ENCODE measurements at places on chromosomes 6 and 20.

DNA sequence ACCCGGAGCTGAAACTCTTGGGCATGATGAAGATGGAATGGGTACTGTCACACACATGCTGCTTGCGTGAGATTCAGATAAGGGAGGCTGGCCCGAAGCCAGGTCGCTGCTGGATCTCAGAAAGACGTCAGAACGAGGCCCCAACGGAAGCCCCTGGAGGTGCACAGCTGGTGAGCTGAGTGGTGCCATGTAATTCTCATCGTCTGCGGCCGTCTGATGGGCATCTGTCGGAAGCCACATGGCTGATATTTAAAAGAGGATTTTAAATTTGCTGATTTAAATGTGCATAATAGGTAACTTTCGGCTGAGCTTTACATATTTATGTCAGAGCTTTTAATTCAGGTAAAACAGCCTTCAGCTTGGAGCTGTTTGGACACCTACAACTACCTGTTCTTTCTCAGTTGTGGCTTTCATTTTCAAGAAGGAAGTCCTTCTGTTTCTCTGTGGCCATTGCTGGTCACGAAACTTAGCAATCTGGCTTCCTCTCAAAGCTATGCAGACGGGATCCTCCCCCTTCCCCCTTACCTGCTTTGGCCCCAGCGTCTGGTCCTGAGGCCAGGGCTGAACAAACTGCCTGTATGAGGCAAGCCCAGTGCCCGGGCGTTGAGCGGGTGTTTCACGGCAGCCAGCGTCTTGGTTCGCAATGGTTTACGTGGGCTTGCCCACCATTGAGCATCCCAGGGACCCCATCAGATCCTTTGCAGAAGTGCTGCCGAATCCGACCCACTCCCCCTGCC lies 9.2 kb downstream of the SLCO4A1 start:
- peaks cover 35% of the 10 kb centered on the region for H3K4me1 ChIP-seq
- H3K27ac ChIP-seq = peak overlapping the region; percentile 83
- H3K36me3 ChIP-seq = peaks cover 15% of the 10 kb centered on the region
- no peaks in the 10 kb centered on the region for H3K27me3 ChIP-seq
- peak; percentile 90 for DNase-seq

- peaks cover 16% of the 10 kb centered on the region for H3K4me1 ChIP-seq
- peaks cover 64% of the 10 kb centered on the region for H3K27me3 ChIP-seq
- peak overlapping the region; percentile 60 for H3K4me3 ChIP-seq
- no peak overlapping the region for H3K27ac ChIP-seq
These were observed 2.3 kb downstream of the BMP6 start for GRCh38 chr6:7727946-7728854.

DNA sequence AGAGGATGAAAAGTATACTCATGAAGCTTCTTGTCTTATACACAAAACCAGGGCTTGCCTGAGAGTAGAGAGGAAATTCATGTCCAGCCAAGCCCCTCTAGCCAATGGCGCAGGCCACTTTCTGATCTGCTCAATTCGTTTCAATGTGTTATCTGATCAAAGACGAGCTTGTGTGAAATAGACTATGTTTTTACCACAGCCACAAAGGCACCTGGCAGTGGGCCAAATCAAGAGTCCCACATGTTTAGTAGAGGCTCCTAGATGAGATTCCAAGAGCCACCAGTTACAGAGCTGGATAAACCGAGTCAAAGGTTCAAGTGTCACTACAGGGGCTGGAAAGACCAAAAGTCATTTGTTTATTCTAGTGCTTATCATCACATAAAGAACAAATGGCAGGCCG lies 34.9 kb downstream of the GPLD1 start:
- DNase-seq = no peak
- no peak overlapping the region for H3K4me3 ChIP-seq
- H3K27me3 ChIP-seq = no peaks in the 10 kb centered on the region
- no peaks in the 10 kb centered on the region for H3K36me3 ChIP-seq
- H3K4me1 ChIP-seq = no peaks in the 10 kb centered on the region

- no peaks in the 10 kb centered on the region for H3K36me3 ChIP-seq
- H3K27me3 ChIP-seq = no peaks in the 10 kb centered on the region
- H3K4me3 ChIP-seq = no peak overlapping the region
- no peaks in the 10 kb centered on the region for H3K4me1 ChIP-seq
These were observed 48.8 kb upstream of the SCGN start for GRCh38 chr6:25603251-25603650.

DNA sequence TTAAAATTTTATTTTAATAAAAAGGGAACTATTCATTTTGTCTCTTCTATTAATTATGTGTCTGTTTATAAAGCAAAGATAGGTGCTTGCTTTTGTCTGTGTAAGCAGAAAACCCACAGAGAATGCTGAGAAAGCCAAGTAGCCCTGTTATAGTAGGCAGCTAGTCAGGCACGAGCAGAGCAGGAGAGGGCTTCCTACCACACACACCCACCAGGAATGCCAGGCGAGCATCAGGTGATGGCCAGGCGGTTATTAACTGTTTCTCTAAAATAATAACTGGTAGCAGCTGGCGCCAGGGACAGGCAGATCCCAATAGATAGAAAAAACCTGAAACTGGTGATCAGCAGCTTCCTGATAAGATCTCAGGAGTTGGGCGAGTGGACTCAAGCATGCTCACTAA lies 15.7 kb downstream of the C6orf15 start:
- DNase-seq = no peak
- H3K4me1 ChIP-seq = peaks cover 41% of the 10 kb centered on the region
- no peaks in the 10 kb centered on the region for H3K27me3 ChIP-seq

DNA sequence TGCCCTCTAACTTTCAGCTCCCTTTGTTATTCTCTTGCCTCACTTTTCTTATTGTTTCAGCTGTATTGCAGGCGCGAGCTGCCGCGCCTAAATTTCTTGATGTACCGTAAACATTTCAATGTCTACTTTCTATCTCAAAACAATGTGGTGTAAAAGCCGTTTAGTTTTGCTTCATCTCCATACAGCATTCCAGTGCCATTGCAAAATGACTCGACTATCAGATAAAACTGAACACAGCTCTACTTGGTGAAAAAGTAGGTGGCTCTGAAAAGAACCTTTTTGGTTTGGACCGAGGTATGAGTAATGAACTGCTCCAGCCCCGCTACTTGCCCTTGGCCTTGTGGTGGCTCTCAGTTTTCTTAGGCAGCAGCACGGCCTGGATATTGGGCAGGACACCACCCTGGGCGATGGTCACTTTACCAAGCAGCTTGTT lies 74.6 kb downstream of the OR2B2 start:
- H3K4me3 ChIP-seq = no peak overlapping the region
- H3K36me3 ChIP-seq = no peaks in the 10 kb centered on the region
- H3K4me1 ChIP-seq = peaks cover 23% of the 10 kb centered on the region
- no peak overlapping the region for H3K27ac ChIP-seq

DNA sequence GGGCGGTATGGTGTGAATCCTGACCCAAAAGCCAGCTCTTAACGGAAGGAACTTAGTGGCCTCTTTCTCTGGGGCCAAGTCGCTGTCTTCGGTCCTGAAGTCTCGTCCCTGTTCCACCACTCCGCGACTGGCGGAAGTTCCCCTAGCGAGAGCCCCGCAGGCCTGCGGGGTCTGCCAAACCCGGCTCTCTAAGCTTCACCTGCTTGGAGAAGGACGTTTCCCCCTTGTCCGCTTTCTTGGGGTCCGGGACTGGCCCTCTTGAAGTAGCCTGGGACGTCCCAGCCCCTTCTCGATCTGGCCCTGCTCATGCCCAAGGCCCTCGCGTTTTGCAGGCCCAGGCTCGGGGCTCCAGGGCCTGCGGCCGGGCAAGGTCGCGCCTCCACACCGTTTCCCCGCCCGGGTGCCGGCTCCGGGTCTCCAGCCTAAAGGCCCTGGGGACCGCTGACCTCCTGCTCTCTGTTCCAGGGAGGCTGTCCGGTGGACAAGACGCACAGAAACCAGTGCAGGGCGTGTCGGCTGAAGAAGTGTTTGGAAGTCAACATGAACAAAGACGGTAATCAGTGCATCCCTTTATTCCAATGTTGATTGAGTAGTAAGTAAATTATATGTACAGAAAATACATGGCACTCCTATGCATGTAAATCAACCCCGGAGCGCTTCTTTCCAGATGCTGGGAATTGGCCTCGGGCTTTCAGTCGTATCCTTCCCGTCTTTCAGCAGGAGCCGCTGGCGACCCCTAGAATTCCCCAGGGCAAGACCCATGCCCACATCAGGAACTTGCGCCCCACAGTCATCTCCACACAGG lies 8.8 kb downstream of the NR2E1 start:
- H3K27ac ChIP-seq = no peak overlapping the region
- peaks cover 24% of the 10 kb centered on the region for H3K4me1 ChIP-seq
- no peaks in the 10 kb centered on the region for H3K36me3 ChIP-seq
- DNase-seq = peak; percentile 66

DNA sequence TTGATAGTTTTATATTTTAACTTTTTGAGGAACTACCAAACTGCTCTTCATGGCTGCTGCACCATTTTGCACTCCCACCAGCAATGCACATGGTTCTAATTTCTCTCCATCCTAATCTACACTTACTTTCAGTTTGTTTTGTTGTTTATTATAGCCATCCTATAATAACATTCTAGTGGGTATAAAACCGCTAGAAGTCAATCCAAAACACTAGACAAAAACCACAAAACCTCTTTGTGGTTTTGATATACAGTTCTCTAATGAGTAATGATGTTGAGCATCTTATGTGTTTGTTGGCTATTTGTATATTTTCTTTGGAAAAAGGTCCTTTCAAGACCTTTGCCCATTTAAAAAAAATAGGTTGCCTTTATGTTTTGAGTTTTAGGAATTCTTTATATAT lies 5.6 kb downstream of the RPP21 start:
- no peak overlapping the region for H3K4me3 ChIP-seq
- no peak overlapping the region for H3K27ac ChIP-seq
- peaks cover 9% of the 10 kb centered on the region for H3K27me3 ChIP-seq
- peaks cover 19% of the 10 kb centered on the region for H3K36me3 ChIP-seq
- H3K4me1 ChIP-seq = peaks cover 37% of the 10 kb centered on the region

DNA sequence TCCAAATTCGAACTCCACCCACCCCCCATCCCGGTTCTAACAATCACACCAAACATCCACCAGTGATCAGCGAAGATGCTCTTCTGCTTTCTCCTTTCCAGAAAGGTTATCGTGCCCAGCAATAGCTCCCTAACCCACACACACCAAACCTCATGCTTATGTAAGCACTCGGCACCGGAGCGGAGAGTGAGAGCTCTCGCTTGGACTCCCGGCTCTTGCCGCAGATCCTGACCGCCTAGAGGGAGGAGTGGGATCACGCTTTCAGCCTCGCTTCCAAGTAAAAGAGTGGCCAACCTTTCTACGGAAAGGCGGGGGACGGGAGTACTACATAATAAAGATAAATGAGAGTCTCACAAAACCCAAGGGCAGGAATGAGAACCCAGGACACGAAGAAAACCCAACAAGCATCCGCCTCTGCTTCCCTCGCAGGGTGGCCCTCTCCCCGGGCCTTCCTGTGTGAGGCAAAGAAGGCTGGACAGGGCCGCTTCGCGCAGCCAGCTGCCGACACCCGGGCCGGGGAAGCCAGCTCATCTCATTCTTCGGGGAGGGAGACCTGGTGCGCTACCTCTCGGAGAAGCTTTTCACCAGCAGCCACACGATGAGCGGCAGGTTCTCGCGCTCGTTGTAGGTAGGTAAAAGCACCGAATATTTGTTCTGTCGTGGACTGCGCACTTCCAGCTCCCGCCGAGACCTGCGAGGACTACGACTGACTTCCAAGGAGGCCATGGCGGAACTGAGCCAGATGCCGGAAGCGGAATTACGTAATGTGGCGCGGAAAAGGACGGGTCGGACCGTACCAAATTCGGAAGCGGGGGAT lies at the start of gene DPM1:
TSS of gene DPM1 (minus strand) at position 735 of the 817 bp plus-strand sequence. CDS start at position 726, 9 bp downstream.
- H3K27ac ChIP-seq = peak within 1 kb of the TSS; percentile 99
- DNase-seq = peak; percentile 92
- peaks cover 52% of the 10 kb centered on the region for H3K4me1 ChIP-seq
- H3K4me3 ChIP-seq = peak within 1 kb of the TSS; percentile 99

DNA sequence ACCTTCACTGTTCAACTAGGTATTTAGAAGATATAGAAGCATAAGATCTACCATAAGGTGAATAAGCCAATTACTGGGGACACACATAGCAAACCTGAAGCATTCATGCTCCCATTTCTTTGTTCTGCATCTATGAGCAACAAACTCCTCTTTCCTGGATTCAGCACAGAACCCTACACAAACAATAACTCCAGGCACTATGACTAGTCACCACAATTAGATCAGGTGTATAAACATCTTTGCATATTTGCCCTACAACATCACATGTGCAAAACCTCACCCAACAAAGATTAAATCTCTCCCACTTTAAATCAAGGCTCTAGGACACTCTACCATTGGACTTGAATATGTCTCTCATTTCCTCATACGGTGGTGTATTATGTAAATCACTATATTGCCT lies 652.3 kb downstream of the EPHA7 start:
- DNase-seq = no peak
- no peaks in the 10 kb centered on the region for H3K36me3 ChIP-seq
- H3K4me3 ChIP-seq = no peak overlapping the region

DNA sequence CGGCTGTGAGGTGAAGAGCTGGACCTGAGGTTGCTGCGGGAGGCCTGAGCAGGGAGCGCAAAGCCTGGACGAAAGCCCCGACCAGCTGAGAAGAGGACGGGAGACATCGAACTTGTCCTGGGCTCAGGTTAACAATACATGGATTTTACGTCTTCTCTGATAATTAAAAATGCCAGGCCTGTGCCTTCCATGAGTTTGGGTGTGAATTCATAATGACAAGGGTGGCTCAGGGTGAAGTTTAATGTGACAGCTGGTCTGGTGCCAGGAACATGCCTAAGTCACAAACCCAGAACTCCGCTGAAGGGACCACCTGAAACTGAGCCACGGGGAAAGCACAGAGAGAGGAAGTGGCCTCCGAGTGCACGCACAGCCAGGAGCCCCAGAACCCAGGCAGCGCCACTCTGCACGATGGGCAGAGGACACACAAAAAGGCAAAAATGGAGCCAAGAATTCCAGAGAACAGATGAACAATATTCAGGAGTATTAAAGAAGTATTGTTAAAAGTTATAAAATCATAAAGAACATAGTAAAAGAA lies 150.1 kb upstream of the RPS6KA2 start:
- no peaks in the 10 kb centered on the region for H3K27me3 ChIP-seq
- no peak overlapping the region for H3K27ac ChIP-seq
- H3K4me3 ChIP-seq = no peak overlapping the region
- H3K4me1 ChIP-seq = no peaks in the 10 kb centered on the region

- no peaks in the 10 kb centered on the region for H3K36me3 ChIP-seq
- H3K4me3 ChIP-seq = no peak overlapping the region
- peaks cover 21% of the 10 kb centered on the region for H3K27me3 ChIP-seq
- H3K27ac ChIP-seq = no peak overlapping the region
- no peaks in the 10 kb centered on the region for H3K4me1 ChIP-seq
These were observed 22.8 kb downstream of the KCNB1 start for GRCh38 chr20:49459684-49460083.

GRCh38 chr6:26525838-26526237 lies 12.3 kb upstream of the HMGN4 start:
- H3K27ac ChIP-seq = no peak overlapping the region
- H3K27me3 ChIP-seq = no peaks in the 10 kb centered on the region
- no peak for DNase-seq

GRCh38 chr6:148217051-148217450 lies 125.6 kb upstream of the SASH1 start:
- H3K36me3 ChIP-seq = no peaks in the 10 kb centered on the region
- no peak for DNase-seq
- H3K27me3 ChIP-seq = peaks cover 63% of the 10 kb centered on the region
- no peak overlapping the region for H3K4me3 ChIP-seq

- H3K27me3 ChIP-seq = no peaks in the 10 kb centered on the region
- H3K36me3 ChIP-seq = peaks cover 14% of the 10 kb centered on the region
- no peak for DNase-seq
- H3K27ac ChIP-seq = peak overlapping the region; percentile 0
- peaks cover 11% of the 10 kb centered on the region for H3K4me1 ChIP-seq
These were observed 93.5 kb downstream of the DTNBP1 start for GRCh38 chr6:15569035-15569995.

- H3K36me3 ChIP-seq = peaks cover 57% of the 10 kb centered on the region
- H3K4me3 ChIP-seq = peak overlapping the region; percentile 80
- peak overlapping the region; percentile 100 for H3K27ac ChIP-seq
- H3K4me1 ChIP-seq = peaks cover 68% of the 10 kb centered on the region
- peak; percentile 68 for DNase-seq
- H3K27me3 ChIP-seq = no peaks in the 10 kb centered on the region
These were observed 4.4 kb downstream of the CPNE1 start for GRCh38 chr20:35660122-35660937.
